Breast epithelium (tissue), 4 donors: ENCODE measurements at places on chromosomes 3 and 15.

- H3K27ac ChIP-seq = no peak overlapping the region
- H3K27me3 ChIP-seq = no peaks in the 10 kb centered on the region
- H3K36me3 ChIP-seq = no peaks in the 10 kb centered on the region
- H3K4me3 ChIP-seq = no peak overlapping the region
Observed at GRCh38 chr3:113498221-113499005, 16.5 kb downstream of the SPICE1 start.

GRCh38 chr3:61646360-61646759 is 85.0 kb downstream of the PTPRG start:
- no peak overlapping the region for H3K4me3 ChIP-seq
- H3K4me1 ChIP-seq = no peaks in the 10 kb centered on the region
- no peaks in the 10 kb centered on the region for H3K27me3 ChIP-seq
- no peaks in the 10 kb centered on the region for H3K36me3 ChIP-seq

- no peaks in the 10 kb centered on the region for H3K4me1 ChIP-seq
- no peak overlapping the region for H3K4me3 ChIP-seq
- H3K36me3 ChIP-seq = no peaks in the 10 kb centered on the region
- no peak overlapping the region for H3K27ac ChIP-seq
- no peaks in the 10 kb centered on the region for H3K27me3 ChIP-seq
Observed at GRCh38 chr3:70431911-70432310, 119.5 kb upstream of the MDFIC2 start.

GRCh38 chr15:82851306-82851850 is 42.0 kb downstream of the WHAMM start:
- H3K27ac ChIP-seq = no peak overlapping the region
- H3K27me3 ChIP-seq = no peaks in the 10 kb centered on the region
- no peaks in the 10 kb centered on the region for H3K4me1 ChIP-seq
- H3K4me3 ChIP-seq = no peak overlapping the region
- DNase-seq = no peak

GRCh38 chr15:52656412-52656811 is 22.8 kb downstream of the ATOSA start:
- peaks cover 7% of the 10 kb centered on the region for H3K36me3 ChIP-seq
- peak overlapping the region; percentile 82 for H3K27ac ChIP-seq
- no peak for DNase-seq
- H3K4me3 ChIP-seq = no peak overlapping the region
- no peaks in the 10 kb centered on the region for H3K27me3 ChIP-seq
- H3K4me1 ChIP-seq = peaks cover 4% of the 10 kb centered on the region

DNA sequence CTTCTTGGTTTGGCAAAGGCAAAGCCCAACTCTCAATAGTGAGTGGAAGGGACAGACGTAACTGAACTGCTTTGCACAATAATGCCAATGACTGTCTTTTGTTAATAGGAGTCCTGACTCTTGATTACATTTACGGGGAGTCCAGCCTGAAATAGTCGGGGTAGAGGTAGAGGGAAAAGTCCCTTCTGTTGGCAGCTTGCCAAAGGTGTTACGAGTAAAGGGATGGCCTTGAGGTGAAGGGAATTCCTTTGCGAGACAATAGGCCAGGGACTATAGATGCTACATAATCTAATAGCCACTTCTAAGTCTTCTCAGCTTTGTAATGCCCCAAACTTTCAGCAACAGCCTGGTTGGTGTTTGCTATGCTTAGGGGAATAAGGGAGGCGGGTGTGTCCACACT is 2.2 kb upstream of the SENP2 start:
- no peaks in the 10 kb centered on the region for H3K27me3 ChIP-seq
- peaks cover 15% of the 10 kb centered on the region for H3K4me1 ChIP-seq
- no peaks in the 10 kb centered on the region for H3K36me3 ChIP-seq
- H3K4me3 ChIP-seq = no peak overlapping the region
- DNase-seq = no peak
- H3K27ac ChIP-seq = no peak overlapping the region

- no peaks in the 10 kb centered on the region for H3K36me3 ChIP-seq
- no peaks in the 10 kb centered on the region for H3K4me1 ChIP-seq
- no peak for DNase-seq
- no peak overlapping the region for H3K4me3 ChIP-seq
Observed at GRCh38 chr15:63481105-63481810, 23.1 kb upstream of the USP3 start.

GRCh38 chr3:128799653-128800052 is 73.7 kb downstream of the RAB7A start:
- no peaks in the 10 kb centered on the region for H3K27me3 ChIP-seq
- H3K27ac ChIP-seq = peak overlapping the region; percentile 64
- H3K36me3 ChIP-seq = no peaks in the 10 kb centered on the region
- DNase-seq = no peak
- H3K4me3 ChIP-seq = no peak overlapping the region

GRCh38 chr3:95705786-95706418 is 1108.5 kb upstream of the EPHA6 start:
- no peak overlapping the region for H3K27ac ChIP-seq
- H3K4me3 ChIP-seq = peak overlapping the region; percentile 26
- H3K27me3 ChIP-seq = no peaks in the 10 kb centered on the region
- H3K4me1 ChIP-seq = no peaks in the 10 kb centered on the region
- no peak for DNase-seq

DNA sequence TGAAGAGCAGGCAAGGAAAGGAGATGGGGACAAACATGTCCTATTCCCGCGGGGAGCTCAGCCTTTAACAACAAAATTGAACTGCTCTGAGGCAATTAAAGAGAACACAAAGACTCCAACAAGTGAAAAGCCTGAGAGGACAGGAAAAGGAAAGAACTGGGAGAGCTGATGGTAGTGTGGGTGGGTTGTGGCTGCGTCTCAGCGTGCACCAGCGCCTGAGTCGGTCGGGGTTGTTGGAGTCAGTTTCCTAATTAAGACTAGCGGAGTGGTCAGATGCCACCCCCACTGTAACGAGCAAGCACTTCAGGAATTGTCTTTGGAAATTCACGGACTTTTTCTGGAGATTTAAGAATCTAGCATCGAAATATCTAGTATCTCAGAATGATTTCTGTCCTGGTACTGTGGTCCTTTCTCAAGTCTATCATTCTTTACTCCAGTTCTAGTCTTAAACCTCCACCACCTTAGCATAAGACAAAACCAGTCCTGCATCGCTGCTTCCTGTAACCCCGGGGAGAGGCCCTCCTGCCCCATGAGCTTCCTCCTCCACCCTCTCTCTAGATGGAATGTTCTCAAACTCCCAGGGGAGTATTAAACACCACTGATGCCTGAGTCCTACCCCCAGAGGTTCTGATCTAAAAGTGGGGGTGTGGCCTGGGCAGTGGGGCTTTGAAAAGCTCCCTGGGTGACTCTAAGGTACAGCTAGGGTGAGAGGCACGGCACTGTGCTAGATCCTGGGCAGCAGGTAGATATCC is 104.0 kb downstream of the CYP19A1 start:
- no peak overlapping the region for H3K4me3 ChIP-seq
- no peaks in the 10 kb centered on the region for H3K36me3 ChIP-seq
- H3K4me1 ChIP-seq = no peaks in the 10 kb centered on the region
- H3K27me3 ChIP-seq = no peaks in the 10 kb centered on the region

DNA sequence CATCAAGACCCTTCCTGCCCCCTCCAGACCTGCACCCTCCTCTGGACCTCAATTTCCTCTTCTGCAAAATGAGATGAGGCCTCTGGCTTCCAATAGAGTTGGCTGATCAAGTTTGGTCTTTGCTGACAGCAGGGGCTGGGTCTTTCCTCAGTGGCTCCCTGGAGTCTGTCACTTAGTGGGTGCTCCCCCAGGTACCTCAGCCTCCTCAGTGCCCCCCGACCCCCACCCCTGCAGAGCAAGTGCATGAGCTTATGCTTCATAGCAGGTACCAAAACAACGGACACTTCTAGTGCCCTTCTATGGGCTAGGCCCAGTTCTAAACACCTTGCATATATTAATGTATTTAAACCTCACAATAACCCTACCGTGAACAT is 6.9 kb upstream of the PLXND1 start:
- no peaks in the 10 kb centered on the region for H3K36me3 ChIP-seq
- no peak overlapping the region for H3K4me3 ChIP-seq
- no peaks in the 10 kb centered on the region for H3K27me3 ChIP-seq
- H3K27ac ChIP-seq = no peak overlapping the region
- H3K4me1 ChIP-seq = peaks cover 6% of the 10 kb centered on the region

DNA sequence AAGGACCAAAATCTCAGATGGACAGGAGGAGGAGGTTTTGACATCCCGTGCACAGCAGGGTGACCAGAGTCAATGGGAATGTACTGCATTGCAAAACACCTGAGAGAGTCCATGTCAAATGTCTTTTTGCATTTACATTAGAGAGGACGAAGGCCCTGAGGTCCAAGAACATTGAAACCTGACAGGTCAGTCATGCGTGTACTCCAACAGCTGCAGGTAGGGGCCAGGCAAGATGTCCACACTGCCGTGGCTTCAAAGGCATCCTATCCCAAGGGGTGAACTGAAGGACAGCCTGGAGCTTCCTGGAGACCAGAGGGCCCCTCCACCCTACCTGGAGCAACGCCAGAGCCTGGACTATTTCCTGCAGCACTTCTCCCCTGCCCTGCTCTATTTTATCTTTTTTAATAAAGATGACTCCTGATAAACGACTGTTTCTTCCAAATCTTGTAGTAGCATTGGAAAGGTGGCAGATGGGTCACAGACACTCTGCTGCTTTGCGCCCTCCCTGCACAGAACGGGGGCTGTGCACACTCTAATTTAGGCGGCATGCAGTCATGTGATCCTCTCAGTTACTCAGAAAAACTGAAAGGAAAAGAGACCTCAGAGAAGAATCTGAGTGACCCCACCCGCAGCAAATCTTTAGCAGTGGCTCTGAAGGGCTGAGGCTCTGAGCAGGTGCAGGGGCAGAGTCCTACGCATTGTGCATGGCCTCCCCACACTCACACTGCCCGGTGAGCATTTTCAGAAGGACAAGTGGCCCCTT is 68.2 kb downstream of the HMCES start:
- no peaks in the 10 kb centered on the region for H3K27me3 ChIP-seq
- H3K36me3 ChIP-seq = no peaks in the 10 kb centered on the region
- no peak overlapping the region for H3K27ac ChIP-seq
- H3K4me1 ChIP-seq = no peaks in the 10 kb centered on the region

DNA sequence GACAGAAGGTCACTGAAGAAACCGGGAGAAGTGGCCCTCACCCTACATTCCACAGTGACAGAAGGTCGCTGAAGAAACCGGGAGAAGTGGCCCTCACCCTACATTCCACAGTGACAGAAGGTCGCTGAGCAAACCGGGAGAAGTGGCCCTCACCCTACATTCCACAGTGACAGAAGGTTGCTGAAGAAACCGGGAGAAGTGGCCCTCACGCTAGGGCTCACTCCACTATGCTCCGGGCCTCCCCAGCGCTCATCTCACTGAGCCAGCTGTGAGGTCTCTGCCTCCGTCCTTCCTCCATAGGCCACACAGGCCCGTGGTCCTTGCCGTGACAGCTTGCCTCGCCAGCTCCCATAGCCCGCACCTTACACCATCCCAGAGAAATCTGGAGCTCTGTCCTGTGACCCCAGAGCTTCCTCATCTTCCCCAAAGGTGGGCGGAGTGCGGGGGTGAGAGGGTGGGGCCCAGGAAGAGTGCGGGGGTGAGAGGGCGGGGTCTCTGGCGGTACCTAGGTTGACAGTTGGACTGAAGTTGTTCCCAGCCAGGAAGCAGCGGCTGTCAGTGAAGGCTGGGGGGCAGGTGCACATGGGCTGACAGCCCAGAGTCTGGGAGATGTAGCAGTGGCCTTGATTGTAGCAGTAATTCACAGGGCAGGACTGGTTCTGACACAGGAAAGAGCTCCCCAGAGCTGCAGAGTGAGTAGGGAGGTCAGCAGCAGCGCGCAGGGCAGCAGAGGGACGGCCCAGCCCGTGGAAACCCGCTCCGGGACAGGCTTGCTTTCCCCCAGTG is 32.0 kb downstream of the MUC20 start:
- no peak for DNase-seq
- no peak overlapping the region for H3K27ac ChIP-seq
- no peaks in the 10 kb centered on the region for H3K36me3 ChIP-seq
- no peak overlapping the region for H3K4me3 ChIP-seq
- peaks cover 6% of the 10 kb centered on the region for H3K4me1 ChIP-seq

- no peaks in the 10 kb centered on the region for H3K36me3 ChIP-seq
- no peaks in the 10 kb centered on the region for H3K4me1 ChIP-seq
- no peaks in the 10 kb centered on the region for H3K27me3 ChIP-seq
- DNase-seq = peak; percentile 0
Observed at GRCh38 chr3:45187694-45188141, 38.4 kb downstream of the TMEM158 start.

DNA sequence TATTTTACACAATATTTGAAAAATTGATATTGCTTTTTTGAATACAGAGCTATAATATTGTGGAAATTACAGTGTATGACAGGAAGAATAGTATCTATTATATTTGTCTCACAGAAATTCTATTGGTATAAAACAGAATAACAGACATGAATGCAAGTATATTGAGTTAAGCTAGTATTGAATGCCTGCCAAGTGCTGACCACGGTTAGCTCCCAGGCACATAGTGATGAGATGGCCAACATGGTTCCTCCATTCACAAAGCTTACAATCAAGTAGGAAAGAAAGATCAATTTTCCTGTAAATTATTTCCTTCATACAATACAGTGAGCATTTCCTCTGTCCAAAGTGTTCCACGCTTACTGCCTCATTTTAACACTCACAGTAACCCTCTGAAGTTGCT is 67.6 kb downstream of the TP63 start:
- H3K4me3 ChIP-seq = no peak overlapping the region
- H3K36me3 ChIP-seq = no peaks in the 10 kb centered on the region
- H3K27me3 ChIP-seq = no peaks in the 10 kb centered on the region

- no peaks in the 10 kb centered on the region for H3K4me1 ChIP-seq
- DNase-seq = no peak
- no peaks in the 10 kb centered on the region for H3K27me3 ChIP-seq
- H3K27ac ChIP-seq = no peak overlapping the region
Observed at GRCh38 chr15:55858661-55859060, 115.7 kb upstream of the PRTG start.

DNA sequence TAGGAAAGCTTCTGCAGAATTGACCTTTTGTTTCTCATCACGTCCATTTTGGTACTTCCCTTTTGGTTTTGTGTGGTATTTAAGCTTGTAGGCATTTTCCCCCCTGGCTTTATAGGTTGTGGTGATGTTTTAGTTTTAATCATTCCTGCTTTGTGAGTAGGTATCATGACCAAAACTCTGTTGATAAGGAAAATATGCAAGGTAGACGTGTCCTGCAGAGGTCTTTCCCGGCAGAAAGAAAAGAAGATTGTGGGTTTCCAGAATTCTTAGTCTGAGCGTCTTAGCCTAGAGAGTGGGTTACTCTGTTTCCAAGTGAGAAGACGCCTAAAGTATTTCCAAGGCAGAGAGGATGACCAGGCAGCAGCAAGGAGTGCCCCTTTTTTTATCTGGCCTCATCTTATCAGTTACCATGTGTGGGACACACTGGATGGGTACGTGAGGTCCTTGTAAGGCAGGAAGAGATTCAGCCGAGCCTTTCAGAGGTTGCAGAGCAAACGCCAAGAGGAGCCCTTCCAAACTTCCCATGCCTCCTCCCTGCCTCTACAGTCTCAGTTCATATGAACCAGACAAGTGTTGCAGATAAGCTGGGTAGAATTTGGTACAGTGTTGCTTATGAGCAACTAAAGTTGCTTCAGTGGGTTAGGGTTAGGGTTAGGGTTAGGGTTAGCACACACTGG is 58.8 kb downstream of the ARNT2 start:
- no peaks in the 10 kb centered on the region for H3K27me3 ChIP-seq
- no peaks in the 10 kb centered on the region for H3K4me1 ChIP-seq
- DNase-seq = no peak
- H3K27ac ChIP-seq = no peak overlapping the region
